Activated T-cell treated with anti-CD3 and anti-CD28 coated beads, Interleukin-2, amount 50 U/mL, for 4 hours (primary cell): ENCODE measurements at places on chromosomes 12 and 14. TPM values are rescaled to one million over a fixed set of nuclear protein-coding genes. Genes with fewer than 3 reads are reported as not detected.
A peak's percentile ranks its signal among the peaks of the same experiment; 100 is the strongest.

Gene LALBA
- not detected for total RNA-seq

Gene PTCSC3
- not detected for total RNA-seq

DNA sequence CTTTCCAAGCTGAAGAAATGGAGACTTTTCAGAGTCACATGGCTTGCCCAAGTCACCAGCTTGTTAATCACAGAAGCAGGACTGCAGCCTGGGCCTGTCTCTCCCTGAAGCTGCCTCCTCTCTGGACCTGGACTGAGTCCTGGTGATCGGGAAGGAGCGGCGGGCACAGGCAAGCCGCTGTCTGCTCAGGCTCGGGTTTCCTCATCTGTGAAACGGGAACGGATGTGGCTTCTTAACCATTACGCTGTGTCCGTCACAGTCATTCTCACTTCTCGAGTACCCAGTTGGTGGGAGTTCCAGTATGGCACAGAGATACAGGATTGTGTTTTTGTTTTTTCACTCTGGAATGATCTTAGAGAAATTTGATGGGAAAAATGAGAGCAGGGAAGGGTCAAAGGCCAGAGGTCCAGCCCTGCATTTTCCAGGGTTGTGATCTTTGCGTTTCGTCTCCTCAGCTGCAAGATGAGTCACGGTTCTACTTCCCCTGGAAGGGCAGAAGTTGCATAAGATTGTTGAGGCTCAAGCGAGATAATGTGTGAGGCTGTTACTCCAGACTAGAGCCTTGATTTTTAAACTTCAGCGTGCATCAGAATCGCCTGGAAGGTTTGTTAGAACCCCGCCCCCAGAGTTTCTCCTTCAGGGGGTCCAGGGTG, 7.6 kb upstream of the LRTM2 start:
- no peak for DNase-seq

- no peak for DNase-seq
These were observed 32.8 kb downstream of the NOS1 start for GRCh38 chr12:117328556-117329100.

- DNase-seq = no peak
These were observed 27.8 kb upstream of the BDKRB2 start for GRCh38 chr14:96176811-96177211.

DNA sequence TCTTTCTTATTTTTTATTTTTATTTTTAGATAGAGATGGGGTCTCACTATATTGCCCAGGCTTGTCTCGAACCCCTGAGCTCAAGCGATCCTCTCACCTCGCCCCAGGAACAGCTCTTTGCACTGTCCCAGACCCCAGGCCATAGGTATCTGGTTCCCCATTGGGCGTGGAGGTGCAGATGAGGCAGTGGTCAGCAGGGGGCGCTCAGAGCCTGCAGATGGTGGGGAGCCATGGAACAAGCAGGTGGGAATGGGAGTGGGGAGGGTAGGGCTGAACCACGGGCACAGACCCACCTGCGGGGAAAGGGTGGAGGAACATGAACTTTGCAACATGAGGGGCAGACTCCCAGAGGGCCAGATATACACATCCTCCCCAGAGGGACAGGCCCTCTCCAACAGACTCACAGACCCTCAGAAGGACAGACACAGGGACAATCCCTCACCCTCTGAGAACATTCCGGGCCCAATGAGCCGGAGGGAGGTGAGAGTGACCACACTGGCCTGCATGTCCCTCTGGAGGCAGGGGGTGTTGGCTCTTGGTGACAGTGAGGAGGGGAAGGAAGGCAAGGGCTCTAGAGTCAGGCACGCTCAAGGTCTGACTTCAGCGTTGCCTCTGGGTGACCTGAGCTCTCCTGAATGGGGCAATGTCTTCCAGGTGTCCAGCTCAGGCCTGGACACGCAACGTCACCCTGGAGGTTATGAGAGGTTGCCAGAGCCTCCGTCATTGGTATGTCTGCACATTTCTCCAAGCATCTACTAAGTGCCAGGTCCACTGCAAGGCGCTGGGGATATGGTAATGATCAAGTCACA, 34.9 kb downstream of the KRT80 start:
- peak; percentile 66 for DNase-seq

Gene IAPP
- total RNA-seq = not detected

- no peak for DNase-seq
These were observed 839.1 kb downstream of the NRXN3 start for GRCh38 chr14:79009286-79009685.

DNA sequence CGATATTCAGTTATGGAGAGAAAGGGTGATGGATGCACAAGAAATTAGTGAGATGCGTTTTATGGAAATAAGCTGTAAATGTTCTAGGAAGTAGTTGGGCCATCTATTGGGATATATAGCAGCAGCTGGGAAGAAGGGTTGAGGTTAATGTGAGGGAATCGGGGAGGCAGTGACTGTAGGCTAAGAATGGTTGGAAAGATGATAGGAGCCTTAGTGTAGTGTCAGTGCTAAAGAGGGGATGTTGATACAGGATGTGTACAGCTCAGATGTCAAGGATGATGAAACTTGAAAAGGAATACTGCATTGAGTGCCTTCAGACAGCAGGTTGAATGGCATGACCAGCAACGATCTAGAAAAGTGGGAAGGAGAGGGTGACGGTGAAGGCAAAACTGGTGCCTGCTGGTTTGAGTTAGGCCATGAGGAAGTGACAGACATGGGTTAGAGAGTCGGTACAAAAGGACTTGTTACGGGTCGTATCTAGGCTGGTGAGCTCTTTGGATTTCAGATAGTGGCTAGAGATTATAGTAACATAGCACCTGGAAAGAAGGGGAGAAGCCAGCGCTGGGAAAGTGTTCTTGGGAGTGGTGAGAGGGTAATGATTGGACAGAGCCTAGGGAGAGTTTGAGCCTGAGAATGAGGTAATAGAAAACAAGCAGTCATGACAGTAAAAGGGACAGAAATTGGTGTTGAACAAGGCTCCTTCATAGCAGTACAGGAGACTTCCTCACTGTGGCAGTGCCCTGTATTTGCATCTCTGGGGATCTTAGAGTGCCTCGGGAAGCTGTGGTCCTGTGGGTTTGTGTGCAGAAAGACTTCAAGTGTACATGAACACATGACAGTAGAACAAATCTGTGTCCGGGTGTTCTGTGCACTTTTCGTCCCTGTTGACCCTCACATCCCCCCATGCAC, 9.6 kb downstream of the MARS1 start:
- no peak for DNase-seq

Gene STAT6
- 340 TPM for total RNA-seq

DNA sequence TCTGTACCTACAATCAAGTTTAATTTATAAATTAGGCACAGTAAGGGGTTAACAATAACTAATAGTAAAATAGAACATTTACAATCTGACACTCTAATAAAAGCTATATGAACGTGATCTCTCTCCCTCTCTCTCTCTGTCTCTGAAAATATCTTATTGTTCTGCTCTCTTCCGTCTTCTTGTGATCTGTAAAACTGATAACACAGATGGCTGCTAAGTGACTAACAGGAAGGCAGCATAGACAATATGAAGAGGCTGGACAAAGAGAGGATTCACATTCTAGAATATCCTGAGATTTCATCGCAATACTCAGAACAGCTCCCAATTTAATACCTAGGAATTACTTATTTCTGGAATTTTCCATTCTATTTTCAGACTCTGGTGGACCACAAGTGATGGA, 827.2 kb downstream of the FLRT2 start:
- no peak for DNase-seq

Gene ZNF839
- total RNA-seq = 15.5 TPM

GRCh38 chr12:120455302-120455701, 9.1 kb downstream of the GATC start:
- DNase-seq = no peak

Gene EFS
- 0.08 TPM for total RNA-seq

Gene INSM2
- not detected for total RNA-seq
